Right lobe of liver (tissue), 6 donors: ENCODE measurements at places on chromosomes 4 and X. TPM values are rescaled to one million over a fixed set of nuclear protein-coding genes. Genes with fewer than 3 reads are reported as not detected.

- no peaks in the 10 kb centered on the region for H3K4me1 ChIP-seq
- no peaks in the 10 kb centered on the region for H3K36me3 ChIP-seq
- H3K4me3 ChIP-seq, result no peak overlapping the region
- no peaks in the 10 kb centered on the region for H3K27me3 ChIP-seq
- no peak overlapping the region for H3K27ac ChIP-seq
Measured at GRCh38 chr4:110245577-110245976, 47.2 kb upstream of the ELOVL6 start.

DNA sequence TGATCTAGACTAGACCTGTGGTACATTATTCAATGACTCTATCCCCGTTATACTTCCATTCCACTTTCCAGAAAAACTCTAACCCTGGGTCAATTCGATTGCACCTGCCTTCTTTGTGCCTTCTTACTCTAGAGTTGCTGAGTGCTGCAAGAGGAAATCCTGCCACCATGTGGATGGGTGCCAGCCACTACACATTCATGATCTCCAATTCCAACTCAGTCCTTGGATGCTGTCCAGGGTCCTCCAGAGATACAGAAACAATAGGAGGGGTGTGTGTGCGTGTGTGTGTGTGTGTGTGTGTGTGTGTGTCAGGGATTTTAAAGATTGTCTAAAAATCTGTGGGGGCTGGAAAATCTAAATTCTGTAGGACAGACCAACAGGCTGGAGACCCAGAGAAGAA is 42.9 kb upstream of the INTS6L start:
- no peaks in the 10 kb centered on the region for H3K27me3 ChIP-seq
- H3K36me3 ChIP-seq, result no peaks in the 10 kb centered on the region
- no peak overlapping the region for H3K27ac ChIP-seq

DNA sequence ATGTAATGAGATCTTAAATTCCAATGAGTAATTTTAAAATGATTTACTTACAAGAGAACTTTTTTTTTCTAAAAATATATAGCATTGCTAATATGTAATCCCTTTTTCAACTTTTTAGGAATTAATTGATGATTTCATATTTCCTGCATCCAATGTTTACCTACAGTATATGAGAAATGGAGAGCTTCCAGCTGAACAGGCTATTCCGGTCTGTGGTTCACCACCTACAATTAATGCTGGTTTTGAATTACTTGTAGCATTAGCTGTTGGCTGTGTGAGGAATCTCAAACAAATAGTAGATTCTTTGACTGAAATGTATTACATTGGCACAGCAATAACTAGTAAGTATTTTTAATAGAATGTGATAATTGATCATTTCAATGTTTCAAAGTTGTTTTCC is 113.2 kb downstream of the USP9X start:
- H3K27me3 ChIP-seq, result no peaks in the 10 kb centered on the region
- H3K36me3 ChIP-seq, result peaks cover 5% of the 10 kb centered on the region
- DNase-seq, result no peak

GRCh38 chrX:112734290-112734689 is 54.6 kb upstream of the LHFPL1 start:
- H3K4me3 ChIP-seq, result no peak overlapping the region
- DNase-seq, result no peak
- no peaks in the 10 kb centered on the region for H3K36me3 ChIP-seq
- H3K4me1 ChIP-seq, result no peaks in the 10 kb centered on the region
- no peak overlapping the region for H3K27ac ChIP-seq

- no peak for DNase-seq
- H3K4me1 ChIP-seq, result no peaks in the 10 kb centered on the region
- H3K27me3 ChIP-seq, result no peaks in the 10 kb centered on the region
Measured at GRCh38 chr4:105808750-105809041, 86.6 kb upstream of the NPNT start.

The INTU gene
- 1.1 TPM for total RNA-seq
